Caki2 (cell line): ENCODE measurements at places on chromosomes 7 and 10. TPM values are rescaled to one million over a fixed set of nuclear protein-coding genes. Genes with fewer than 3 reads are reported as not detected.

Gene PNLIPRP2
- 1.4 TPM in 1 of 2 replicates, not detected in the other for total RNA-seq

GRCh38 chr10:131320860-131321604 is 9.5 kb upstream of the TCERG1L start:
- DNase-seq = no peak

DNA sequence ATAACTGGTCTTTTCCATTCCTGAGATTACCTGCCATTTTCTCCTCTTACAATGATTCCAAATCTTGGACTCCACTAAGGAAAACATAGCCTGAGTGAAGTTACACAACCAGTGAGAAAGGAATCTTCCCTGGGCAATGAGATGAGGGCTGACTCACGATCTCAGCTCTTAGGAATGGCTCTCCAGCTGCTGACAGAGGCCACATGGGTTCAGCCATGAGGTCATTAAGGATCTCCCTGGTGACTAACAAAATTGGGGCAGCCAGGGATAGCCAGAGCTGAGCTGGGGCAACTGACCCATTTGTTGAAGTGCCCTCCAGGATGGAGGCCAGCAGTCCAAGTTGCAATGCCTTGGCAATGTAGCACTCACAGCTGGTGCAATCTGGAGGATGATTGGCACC is 78.7 kb upstream of the MKLN1 start:
- DNase-seq = peak; percentile 74

Gene RPEL1
- not detected in 2 replicates for total RNA-seq

DNA sequence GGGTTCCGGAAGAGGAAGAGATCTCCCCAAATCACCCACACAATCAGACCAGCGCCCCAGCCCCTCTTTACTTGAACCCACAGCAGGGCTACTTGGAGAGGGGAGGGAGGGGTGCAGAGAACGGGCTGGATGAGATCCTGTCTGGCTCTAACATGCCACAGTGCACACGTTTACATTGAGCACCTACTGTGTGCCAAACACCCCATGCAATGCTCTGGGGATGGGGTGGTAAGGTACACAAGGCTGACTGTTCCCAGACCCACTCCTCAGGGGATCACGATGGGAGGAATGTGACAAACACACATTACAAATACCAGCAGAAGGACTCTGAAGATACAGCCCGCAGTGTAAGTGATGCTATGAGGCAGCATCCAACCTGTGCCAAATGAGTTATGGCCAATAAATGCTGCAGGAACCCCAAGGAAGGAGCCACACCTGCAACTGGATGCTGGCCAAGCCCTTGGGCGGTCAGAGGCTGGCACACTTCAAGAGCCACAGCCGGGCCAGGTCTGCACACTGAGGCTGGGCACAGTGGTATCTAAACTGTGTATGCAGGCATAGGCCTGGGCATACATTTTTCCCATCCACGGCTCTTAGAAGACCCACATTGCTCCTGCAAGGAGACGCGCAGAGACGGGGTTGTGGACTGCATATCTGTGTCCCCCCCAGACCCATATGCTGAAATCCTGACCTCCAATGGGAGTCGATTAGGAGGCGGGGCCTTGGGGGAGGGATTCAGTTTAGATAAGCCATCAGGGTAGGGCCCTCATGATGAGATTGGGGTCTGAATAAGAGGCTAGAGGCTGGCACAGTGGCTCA is 6.4 kb downstream of the SPOCK2 start:
- no peak for DNase-seq

GRCh38 chr10:112175409-112175808 is 8.2 kb downstream of the GPAM start:
- DNase-seq = no peak
